ENCODE measurements at places on chromosomes 3 and 15.

- DNase-seq = no peak
Measured at GRCh38 chr3:87009271-87009670, 18.3 kb upstream of the VGLL3 start.

- DNase-seq = peak; percentile 86
Measured at GRCh38 chr15:32867313-32867626, 149.5 kb downstream of the GREM1 start.

GRCh38 chr3:170778240-170779217 is 91.5 kb downstream of the RPL22L1 start:
- DNase-seq = no peak

- DNase-seq = peak; percentile 65
Measured at GRCh38 chr3:101913168-101913567, 63.9 kb downstream of the NFKBIZ start.

- DNase-seq = no peak
Measured at GRCh38 chr3:146166826-146167225, 5.8 kb upstream of the PLOD2 start.

- no peak for DNase-seq
Measured at GRCh38 chr15:88636050-88636449, 2.8 kb upstream of the ISG20 start.

DNA sequence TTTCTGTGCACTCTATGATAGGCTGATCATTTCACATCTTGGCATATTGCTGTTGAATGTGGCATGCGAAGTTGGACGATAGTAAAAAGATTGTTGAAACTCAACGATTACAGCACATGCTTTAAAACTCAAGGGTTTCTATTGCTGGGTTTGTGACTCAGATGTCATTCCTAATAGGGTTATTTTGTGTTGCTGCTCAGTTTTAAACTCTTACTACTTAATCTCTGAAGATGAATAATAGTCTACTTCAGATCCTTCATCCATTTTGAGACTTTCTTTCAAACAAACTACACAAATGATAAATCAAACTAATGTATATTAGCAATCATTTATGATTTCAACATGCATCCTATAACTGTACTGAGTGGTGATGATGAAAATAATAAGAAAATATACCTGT is 71.3 kb upstream of the MBNL1 start:
- no peak for DNase-seq

GRCh38 chr15:71110405-71111180 is 4.7 kb upstream of the THSD4 start:
- DNase-seq = no peak

DNA sequence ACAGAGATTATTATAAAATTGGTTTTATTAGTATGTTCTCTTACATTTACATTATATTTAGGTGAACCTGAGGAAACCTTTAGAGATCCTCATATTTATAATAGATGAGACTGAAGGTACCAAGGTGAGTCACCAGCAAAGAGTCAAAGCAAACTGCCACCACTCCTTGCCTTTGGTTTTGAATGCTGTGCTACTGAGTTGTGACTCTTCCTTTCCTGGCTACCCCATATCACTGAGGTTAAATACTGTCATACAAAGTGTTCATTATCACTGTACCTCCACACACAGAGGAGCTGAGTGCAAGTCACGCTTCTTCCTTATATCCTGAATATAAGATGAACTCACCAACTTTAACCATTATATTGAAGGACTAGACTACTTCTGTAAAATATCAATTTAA is 168.2 kb downstream of the CBLB start:
- no peak for DNase-seq

DNA sequence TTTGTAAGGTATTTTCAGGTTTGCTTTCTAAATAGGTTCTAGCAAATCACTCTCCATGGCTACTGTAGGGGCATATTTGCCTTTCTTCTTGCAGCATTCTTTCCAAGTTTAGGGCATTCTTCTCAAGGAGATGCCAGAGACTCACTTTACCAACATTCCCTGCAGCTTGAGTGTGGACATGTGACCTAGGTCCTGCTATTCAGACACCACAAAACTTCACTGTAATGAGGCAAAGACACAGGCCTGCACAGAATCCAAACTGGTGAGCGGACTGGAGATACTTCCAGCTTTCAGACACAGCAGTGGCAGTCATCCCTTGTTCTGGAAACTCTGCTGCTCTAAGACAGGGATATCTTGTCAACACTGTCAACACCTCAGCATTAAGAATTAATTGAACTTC is 146.4 kb upstream of the PFN2 start:
- DNase-seq = peak; percentile 16
